ENCODE measurements at places on chromosomes 4 and X. TPM values are rescaled to one million over a fixed set of nuclear protein-coding genes. Genes with fewer than 3 reads are reported as not detected.

PHOX2B gene
- not detected for total RNA-seq

DCLK2 gene
- total RNA-seq = 10.0 TPM

CCDC158 gene
- total RNA-seq = not detected

GLRA2 gene
- total RNA-seq = not detected

DNA sequence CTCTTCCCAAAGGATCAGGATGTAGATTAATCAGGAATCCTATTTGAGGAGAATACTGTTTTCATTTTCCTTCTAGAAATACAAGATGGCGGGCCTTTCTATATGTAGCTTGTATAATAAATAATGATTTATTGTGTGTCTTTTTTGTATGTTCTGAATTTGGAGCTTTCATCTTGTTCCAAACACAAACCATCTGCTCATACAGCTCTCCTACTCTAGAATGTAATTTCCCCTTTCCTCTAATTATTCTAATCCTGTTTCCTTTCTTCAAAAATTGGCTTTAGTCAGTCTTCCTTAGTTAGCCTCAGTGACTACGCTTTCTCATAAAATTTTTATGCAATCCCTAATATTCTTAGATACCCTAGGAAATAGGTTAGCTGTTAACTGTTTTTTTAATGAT is 422.2 kb downstream of the INPP4B start:
- DNase-seq = no peak

DNA sequence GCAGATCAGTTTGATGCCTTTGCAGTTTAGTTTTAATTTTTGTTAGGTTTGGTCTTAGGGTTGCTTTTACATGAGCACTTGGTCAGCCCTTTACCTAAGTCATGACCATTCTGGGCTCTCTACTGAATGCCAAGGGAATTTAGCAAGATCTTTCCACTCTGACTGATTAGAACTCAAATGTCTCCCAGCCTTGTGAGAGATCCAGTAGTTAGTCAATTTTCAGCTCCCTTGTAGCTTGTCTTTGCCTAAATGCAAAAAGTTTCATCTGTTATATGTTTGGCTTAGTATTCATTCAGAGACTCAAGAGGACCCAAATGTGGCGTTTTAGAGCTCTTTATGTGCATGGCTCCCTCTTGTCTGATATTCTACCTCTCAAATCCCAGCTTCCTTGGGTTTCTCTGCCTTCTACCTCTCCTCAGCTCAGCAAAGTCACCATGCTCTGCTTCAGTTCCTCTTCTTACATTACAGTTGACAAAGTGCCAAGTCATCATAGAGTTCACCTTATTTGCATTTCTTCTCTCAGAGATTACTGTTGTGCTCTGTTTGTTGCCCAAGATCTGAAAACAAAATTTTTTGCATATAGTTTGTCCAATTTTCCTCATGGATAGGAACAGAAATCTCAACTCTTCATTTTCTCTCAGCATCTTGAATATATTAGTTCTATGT is 17.5 kb upstream of the JAKMIP1 start:
- DNase-seq = no peak

DNA sequence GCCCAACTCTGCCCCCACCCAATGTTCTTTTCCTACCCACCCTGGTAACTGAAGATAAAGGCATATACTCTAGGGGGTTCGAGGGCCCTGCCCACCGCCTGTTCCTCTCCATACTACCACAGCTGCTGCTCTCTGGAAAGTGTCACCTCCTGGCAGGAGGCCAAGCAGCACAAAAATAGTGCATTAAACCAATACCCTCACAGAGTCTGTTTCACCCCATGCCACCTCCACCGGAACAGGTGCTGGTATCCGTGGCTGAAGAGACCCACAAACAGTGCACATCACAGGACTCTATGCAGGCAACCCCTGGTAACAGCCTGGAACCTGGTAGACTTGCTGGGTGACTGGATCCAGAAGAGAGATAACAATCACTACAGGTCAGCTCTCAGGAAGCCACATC is 85.1 kb upstream of the CTSO start:
- DNase-seq = no peak

- no peak for DNase-seq
Measured at GRCh38 chr4:150722908-150723362, 141.0 kb downstream of the MAB21L2 start.

- DNase-seq = no peak
Measured at GRCh38 chr4:678331-679103, 4.2 kb downstream of the MYL5 start.

- no peak for DNase-seq
Measured at GRCh38 chrX:139739138-139739537, 31.2 kb upstream of the MCF2 start.

- no peak for DNase-seq
Measured at GRCh38 chr4:87977521-87978278, 2.2 kb downstream of the SPP1 start.

DNA sequence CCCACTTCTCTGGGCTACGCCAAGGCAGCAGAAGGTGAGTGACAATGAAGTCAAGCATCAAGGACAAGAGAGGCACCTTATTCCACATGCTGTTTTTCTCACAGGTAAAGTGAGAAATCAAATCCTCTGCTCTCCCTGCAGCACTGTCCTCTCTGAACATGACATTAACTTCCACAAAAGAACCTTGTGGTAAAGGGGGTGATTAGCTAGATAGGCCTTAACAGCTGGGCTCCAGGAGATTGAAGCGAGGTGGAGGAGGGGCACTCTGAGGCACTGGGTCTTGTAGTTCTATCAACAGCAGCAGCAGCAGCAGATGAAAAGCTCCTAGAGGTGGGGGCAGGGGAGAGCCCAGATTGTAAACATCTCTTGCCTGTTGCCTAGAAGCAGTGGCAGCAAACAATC is 96.8 kb upstream of the CXXC4 start:
- DNase-seq = no peak

- DNase-seq = no peak
Measured at GRCh38 chr4:141724646-141725045, 88.3 kb downstream of the IL15 start.

Measured in glomerular endothelial cell (primary cell).